ENCODE measurements at places on chromosomes 6 and 20. TPM values are rescaled to one million over a fixed set of nuclear protein-coding genes. Genes with fewer than 3 reads are reported as not detected.

GRCh38 chr6:34491091-34491430 lies 25.2 kb downstream of the PACSIN1 start:
- no peak for DNase-seq

DNA sequence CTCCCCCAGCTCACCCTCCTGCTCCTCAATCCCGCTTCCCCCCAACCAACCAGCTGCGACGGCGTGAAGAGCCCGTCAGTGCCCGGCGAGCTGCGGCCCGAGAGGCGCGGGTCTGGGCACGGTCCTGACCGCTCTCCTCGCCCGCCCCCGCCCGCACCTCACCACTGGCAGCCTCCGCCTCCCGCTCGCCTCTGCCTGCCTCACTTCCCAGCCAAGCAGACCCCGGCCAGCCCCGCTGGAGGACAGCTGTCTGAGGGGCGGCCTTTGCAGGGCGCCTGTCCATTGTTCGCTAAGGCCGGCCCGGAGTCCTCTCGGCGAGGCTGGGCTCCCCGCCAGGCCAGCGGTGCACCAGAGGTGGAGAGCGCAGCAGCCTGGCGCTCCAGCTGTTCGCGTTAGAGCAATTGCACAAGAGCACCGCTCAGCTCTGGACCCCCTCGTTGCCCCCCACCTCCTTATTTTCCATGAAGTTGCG lies 1.3 kb downstream of the SOBP start:
- no peak for DNase-seq

DNA sequence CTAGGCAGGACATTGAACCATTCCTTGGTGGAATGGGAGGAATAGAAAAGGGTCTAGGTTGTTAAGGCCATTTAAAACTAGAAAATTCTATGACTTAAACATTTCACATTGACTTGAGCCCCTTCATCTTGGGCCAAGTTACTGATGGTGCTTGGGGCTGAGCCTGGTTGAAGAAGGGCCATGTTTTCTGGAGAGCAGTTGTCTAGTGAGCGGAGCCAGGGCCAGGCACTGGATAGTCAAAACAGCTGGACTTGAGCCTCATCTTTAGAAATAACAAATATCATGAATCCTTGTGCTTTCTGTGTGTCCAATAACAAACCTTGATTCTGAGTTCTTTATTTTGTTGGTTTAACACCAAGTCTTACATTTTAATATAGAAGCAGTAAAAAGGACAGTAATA lies 134.6 kb upstream of the TCF21 start:
- no peak for DNase-seq

GRCh38 chr6:123742626-123743025 lies 61.0 kb upstream of the NKAIN2 start:
- no peak for DNase-seq

DNA sequence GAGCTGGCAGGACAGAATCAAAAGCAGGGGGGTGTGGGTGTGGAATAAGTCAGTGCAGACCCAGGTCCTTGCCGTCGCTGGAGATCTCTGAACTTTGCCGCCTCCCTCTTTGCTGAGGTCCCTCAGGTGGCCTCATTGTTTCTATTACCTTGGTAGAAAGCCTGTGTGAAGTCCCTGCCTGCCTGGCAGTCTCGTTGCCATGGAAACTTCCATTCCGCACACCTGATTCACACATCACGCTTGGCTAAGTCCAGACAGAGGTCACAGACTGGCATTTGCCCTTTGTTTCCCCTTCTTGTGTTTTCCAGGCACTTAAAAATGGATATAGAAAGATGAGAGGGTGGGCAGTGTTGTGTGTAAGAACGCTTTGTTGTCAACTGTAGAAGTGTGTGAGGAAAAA lies 260.6 kb downstream of the PRL start:
- peak; percentile 99 for DNase-seq

DNA sequence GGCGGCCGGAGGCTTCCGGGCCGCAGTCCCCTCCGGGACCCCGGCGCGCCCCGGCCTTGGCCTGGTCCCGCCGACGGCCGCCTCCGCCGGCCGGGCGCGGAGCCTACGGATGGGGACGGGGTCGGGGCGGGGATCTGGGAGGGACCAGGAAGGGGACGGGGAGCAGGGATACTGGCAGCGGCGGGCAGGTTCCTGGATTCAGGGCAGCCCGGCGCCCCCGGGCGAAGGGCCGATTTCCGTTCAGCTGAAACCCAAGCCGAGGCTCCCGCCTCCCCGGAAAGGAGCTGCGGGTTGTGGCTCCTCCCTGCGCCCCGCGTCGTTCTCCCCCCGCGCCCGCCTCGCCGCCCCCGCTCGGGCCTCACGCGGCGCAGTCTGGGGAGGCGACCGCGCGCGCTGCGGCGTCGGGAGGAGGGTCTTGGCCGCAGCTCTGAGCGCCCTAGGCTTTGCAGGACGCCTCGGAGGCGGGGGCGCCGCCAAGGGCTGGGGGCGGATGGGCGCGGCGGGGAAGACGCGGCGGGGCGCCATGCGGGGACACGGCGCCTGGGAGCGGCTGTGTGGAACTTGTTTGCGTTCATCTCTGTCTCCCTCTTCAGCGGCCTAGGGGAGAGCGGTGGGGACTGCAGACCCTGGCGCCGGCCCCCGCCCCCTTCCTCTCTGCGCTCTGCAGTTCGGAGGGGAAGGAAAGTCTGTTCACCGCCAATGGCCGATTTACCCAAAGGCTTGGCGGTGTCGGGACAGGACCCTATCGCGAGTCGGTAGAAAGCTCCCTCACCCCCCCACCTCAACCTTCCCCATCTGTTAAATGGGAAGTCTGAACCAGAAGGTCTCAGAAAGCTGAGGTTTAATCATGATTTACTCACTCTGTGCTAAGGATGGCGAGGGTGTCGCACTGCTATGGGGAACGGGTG lies 22.7 kb upstream of the TMEM181 start:
- peak; percentile 6 for DNase-seq

- no peak for DNase-seq
These were observed 9.2 kb downstream of the ATG5 start for GRCh38 chr6:106316375-106316766.

- DNase-seq = peak; percentile 84
These were observed 255.3 kb upstream of the GJE1 start for GRCh38 chr6:141877275-141877983.

DNA sequence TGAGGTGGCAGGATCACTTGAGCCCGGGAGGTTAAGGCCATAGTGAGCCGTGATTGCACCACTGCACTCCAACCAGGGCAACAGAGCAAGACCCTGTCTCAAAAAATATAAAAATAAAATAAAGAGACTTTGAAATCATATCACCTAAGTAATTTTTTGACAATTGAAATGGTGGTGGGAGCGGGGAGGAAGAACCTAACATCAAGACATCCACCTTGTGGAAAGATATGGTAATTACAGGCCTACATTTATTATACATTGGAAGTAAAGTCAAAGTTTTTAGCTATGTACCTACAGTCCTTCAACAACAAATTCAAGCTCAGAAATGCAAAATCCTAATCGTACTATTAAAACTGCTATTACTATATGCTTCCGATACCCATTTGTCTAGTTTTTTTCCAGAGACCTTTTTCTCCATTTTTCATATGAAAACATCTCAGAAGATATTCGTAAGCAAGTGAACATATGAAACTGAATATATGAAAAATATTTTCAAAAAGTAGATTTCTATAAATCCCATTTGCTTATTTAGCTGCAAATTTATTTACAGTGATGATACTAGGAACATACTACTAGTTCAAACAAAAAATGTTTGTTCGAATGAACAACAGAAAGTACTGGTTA lies 83.3 kb downstream of the SYCP2 start:
- peak; percentile 50 for DNase-seq

DNA sequence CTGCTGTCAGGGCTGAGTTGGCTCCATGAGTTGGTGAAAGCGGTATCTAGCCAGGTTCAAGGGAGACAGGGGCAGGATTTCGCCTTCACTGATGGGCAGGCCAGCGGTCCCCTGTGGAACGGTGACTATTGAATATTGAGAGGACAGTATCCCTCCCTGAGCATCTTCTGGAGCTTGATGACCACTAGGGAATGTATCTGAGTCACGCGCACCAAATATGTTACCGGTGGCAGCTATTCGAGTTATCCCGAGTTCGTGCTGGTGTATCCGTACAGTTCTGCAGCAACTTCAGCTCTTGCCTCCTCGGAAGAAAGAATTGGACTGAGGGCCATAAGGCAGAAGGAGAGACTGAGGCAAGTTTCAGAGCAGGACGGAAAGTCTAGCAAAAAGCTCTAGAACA lies 24.8 kb downstream of the MTHFD1L start:
- no peak for DNase-seq

Gene MICA
- 55.6 TPM for total RNA-seq

Gene ENPP5
- total RNA-seq = 9.3 TPM

Gene PSMB9
- 52.1 TPM for total RNA-seq

Gene FAM83C
- not detected for total RNA-seq

Gene OR2W1
- total RNA-seq = not detected

Gene TMC2
- not detected for total RNA-seq
